Sciatic nerve (tissue), 2 donors: ENCODE measurements at places on chromosomes 4 and X. TPM values are rescaled to one million over a fixed set of nuclear protein-coding genes. Genes with fewer than 3 reads are reported as not detected.

The FDCSP gene
- total RNA-seq: not detected

DNA sequence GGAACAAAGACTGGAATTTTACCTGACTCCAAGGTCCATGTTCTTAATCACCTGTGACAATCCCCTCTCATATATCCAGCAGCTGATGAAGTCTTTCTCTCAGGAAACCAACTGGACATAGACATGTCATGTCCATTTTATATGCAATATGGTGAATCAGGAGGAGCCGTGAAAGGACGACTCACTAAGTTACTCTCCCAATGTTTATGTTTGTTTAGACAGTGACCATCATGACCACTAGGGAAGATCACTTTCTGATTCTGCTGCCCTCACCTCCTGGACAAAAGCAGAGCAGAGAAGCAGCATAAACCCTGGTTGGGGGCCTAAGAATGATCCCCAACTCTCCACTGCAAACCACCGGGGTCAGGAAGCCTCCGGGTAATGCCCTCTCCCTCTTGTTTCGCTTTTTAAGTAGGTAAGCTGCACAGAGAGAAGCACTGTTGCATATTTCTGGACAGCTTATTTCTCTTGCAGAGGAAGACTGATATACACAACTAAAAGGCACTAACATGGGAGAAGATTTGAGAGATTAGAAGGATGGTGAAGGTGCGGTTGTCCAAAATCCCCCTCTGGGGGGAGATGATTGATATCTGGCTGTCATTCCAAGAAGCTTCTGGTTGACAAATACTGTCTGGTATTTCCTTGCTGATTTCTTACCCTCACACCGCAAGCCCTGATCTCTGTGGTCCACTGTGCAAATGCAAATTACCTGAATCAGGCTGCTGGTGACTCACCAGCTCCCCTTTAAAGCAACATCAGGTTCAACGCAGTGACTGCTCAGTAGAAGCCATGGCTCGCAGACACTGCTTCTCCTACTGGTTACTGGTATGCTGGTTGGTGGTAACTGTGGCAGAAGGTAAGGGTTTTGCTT is at the start of gene ODAPH:
Gene ODAPH, plus strand, starts transcription at position 773 of the 871 bp plus-strand sequence. Its CDS starts 17 bp downstream, at position 790.
- DNase-seq: no peak

GRCh38 chrX:132144061-132144460 is 16.2 kb upstream of the FRMD7 start:
- no peak for DNase-seq

DNA sequence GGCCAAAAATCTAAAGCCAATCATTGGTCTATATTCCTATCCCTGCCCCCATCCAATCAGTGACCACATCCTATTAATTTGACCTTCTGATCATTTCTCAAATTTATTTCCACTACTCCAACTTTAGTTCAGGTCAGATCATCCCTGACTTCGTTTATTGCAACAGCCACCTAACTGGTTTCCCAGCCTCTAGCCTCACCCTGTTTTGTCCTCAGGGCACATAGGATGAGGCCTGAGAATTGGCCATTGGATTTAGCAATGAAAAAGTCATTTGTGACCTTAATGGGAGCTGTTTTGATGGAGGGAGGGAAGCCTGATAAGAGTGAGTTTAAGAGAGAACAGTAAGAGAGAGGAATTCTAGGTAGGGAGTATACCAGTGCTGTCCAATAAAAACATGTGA is 155.0 kb downstream of the AMMECR1 start:
- no peak for DNase-seq

- no peak for DNase-seq
Observed at GRCh38 chr4:2059726-2060602, 837 bp downstream of the NAT8L start.
